H1 (cell line): ENCODE measurements at places on chromosomes 4 and X.
A peak's percentile ranks its signal among the peaks of the same experiment; 100 is the strongest.

DNA sequence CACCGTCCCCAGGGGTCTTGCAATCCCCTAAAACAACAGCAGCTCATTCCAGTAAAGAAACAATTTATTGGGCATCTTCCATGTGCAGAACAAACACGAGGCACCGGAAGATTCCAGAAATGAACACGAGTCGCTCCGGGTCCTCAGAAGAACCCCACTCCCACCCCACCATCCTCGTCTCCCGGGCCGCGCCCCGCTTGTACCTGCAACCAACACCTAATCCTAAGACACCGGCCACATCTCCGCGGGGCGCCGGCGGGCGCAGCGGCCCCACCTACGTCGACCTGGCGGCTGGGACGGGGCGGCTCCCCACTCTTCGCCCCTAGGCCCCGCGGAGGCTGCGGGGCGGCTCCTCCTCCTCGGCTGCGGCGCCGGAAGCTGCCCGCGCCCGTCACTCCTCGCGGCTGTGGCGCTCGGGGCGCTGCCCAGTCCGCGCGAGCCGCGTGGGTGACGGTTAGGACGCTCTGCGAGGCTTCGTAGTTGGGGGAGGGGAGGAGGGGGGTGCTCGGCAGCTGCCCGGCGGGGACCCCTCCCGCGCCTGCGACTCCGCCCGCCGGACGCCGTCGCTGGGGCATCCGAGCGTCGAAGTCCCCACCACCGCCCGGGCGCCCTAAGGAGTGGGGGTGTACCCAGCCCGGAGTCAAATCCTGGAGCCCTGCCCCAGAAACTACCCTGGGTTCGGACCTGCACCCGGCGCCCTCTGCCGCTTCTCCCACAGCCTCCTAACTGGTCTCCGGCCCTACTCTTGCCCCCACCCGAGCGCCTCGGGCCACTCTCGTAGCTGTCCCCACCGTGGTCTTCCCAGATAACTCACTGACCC lies at the start of gene CCDC158:
TSS of gene CCDC158 (minus strand) at position 380 of the 820 bp plus-strand sequence. CDS start 17,934 bp downstream, outside the sequence.
- DNase-seq, result no peak

GRCh38 chr4:3524920-3525319 lies 7.3 kb downstream of the LRPAP1 start:
- no peak for DNase-seq

- DNase-seq, result no peak
Observed at GRCh38 chrX:125003746-125004446, 315.8 kb upstream of the TEX13C start.

GRCh38 chr4:29295280-29295679 lies 1424.9 kb upstream of the PCDH7 start:
- no peak for DNase-seq

DNA sequence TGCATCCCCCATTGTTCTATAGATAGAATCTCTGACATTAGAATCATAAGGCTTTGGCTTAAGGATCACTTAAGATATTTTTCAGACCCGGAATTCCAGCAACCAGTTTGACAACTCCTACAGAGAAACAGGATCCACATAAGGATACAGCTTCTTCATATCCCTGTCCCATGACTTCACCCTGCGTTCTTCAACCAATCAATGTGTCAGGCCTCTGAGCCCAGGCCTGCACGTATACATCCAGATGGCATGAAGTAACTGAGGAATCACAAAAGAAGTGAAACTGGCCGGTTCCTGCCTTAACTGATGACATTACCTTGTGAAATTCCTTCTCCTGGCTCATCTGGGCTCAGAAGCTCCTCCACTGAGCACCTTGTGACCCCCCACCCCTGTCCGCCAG lies 85.1 kb downstream of the MFAP3L start:
- DNase-seq, result no peak

GRCh38 chrX:14832586-14832985 lies 40.3 kb downstream of the FANCB start:
- DNase-seq, result no peak

DNA sequence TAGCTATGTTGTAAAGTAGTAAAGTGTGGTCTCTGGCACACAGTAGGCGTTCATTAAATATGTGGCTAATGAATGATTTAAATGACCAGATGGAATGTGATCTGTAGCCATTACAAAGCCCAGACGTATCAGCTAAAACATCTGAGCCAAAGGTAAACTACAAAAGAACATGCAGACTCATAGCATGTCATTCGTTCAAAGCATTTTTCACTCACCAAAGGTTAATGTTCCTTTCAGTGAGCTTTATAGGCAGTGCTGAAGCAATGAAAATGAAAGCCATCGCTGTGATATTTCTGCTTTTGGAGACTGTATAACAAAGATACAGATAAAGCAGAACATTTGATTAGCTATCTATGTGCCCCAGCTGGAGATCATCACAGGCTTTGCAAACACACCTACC lies 50.5 kb downstream of the F9 start:
- no peak for DNase-seq

- DNase-seq, result no peak
Observed at GRCh38 chr4:832536-832935, 6.6 kb upstream of the CPLX1 start.

DNA sequence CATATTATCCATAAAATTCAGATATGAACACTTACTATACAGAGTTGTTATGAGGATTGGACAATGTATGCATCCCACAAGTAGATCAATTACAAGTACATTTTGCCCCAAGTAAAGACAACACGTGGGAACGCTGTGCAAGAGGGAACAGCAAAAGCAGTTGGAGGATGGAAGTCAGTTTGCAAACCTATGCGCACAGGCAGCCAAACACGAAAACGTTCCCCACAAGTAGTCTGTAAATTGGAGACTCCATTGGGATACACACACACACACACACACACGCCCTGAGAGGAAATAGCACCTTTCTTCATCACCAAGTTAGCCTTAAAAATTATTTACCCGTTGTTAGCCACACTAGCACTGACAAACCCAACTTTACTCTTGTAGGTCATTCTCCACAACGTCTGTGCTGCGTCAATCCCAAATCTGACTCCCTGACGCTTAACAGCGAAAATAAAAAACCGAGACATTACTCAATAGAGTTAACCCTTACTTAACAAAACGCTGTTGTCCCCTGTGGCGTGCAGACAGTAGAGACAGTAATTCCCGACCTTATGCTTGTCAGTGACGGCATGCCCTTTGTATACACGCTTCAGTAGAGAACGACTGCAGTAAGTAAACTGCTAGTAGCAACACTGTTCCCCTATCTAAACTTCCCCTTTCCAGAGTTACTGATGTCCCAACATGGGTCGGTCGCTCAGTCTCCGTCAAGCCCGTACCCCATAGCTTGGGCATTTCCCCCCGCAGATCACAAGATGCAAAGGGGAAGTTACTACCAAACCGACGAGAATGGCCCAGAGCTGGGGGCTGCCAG lies 730 bp downstream of the MANBA start:
- DNase-seq, result no peak

GRCh38 chrX:2583194-2584162 lies 82.7 kb upstream of the DHRSX start:
- DNase-seq, result no peak

DNA sequence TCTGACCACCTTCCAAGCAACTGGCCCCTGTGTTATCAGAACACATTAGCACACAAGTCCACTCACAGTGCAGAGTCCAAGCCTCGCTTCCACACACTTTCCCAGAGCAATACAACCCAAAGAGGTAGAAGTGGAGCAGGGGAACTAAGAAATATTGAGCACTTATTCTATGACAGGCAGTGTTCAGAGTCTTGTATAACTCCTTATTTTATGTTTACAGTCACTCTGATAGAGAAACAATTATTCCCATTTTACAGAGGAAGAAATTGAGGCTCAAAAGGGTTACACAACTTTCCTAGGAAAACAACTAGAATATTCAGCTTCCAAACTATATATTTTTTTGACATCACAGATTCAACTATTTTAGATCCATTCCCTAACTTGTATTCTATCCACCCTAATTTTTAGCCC lies 18.3 kb upstream of the TMEM154 start:
- no peak for DNase-seq

GRCh38 chr4:152363086-152363485 lies 172.8 kb downstream of the FBXW7 start:
- DNase-seq, result no peak

DNA sequence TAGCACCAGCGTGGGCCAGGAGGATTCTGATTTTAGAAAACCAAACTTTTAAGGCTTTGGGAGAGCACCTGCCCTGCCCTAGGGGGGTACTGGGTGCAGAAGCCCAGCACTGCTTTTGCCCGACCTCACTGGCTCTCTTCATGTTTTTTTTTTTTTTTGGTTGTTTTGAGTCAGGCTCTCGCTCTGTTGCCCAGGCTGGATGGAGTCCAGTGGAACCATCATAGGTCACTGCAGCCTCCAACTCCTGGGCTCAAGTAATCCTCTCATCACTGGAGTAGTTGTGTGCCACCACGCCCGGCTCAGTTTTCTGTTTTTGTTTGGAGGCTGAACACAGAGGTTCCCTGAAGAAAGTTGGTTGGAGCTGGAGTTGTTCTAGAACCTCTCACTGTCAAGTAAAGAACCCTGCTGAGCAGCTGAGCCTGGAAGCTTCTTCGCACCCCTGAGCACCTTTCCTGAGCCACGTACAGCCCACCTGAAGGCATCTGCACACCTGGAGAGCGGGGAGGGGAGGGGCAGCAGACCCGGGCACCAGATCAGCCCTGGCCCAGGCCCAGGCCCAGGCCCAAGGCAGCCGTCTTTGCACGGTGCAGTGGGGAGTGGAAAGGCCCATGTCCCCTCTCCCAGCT lies 49.5 kb downstream of the SHROOM2 start:
- no peak for DNase-seq

- DNase-seq, result no peak
Observed at GRCh38 chrX:68568136-68568535, 69.3 kb downstream of the YIPF6 start.

DNA sequence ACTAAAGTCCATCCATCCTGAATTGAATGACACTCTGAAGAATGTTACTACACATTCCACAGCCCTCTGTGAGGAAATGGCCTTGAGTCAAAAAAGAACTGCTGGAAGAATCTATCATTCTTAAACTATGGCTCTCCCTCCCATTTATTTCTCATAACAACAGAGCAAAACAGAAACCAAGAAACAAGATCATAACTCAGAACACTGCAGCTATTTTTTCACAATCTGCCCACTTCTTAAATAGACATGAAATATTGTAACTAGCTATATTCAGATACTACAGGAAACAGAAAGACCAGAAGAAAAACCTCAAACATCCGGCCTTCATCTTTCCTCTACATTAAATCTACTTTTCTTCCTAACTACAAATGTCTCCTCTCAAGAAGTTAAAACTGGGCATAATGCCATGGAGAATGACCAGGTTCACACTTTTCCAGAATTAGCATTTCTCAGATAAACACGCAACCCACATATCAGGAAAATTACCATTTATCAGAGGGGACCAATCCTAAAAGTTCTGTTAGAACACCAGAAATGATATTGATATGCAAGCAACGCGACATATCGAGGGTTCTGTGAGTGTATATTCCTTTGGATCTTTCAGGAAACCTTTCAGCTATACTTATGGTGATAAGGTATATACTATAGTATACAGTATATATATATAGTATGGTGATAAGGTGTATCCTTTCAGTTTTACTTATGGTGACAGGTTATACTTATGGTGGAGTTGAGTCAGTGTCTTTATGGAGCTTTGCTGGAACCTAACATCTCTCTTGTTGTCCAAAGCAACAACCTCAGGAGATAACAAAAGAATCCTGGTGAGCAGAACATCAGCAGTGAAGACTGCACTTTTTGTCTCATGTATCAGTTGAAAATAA lies 60.4 kb upstream of the IRF2 start:
- DNase-seq, result no peak

GRCh38 chrX:151177141-151178027 lies 1.0 kb downstream of the GPR50 start:
- peak; percentile 66 for DNase-seq

DNA sequence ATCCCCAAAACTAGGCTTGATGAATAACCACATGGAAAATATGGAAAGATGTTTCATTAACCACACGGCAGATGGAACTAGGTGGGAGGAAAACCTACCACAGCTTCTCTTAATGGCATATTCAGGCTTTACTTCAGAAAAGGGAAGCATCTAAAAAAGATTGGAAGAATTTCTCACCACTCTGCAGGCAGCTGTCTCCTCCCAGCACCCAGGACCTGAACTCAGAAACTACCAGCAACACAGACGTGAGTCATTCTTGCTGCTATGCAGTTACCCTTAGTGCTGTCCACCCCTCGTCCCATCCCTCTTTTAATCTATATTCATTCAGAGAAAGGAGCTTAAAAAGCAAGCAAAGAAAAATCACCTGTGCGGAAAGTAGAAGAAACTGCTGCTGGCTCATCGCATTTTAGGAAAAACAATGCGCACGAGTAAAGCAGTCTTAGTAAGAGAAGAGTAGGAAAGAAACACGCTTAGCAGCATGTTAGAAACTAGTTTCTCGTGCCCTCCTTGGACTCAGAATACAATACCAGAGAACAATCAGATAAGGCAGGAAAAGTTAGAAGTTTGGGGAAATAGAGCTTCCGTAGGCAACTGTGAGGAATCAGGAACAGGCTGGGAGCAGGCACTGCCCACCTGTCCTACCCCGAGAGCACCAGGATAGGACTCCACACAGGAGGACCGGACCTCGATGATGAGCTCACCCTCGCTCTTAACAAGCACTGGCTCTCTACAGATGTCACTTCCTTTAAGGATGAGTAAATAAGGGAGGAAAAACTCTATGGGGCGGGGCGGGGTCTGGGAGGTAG lies 48.1 kb upstream of the ENPP6 start:
- peak; percentile 40 for DNase-seq

DNA sequence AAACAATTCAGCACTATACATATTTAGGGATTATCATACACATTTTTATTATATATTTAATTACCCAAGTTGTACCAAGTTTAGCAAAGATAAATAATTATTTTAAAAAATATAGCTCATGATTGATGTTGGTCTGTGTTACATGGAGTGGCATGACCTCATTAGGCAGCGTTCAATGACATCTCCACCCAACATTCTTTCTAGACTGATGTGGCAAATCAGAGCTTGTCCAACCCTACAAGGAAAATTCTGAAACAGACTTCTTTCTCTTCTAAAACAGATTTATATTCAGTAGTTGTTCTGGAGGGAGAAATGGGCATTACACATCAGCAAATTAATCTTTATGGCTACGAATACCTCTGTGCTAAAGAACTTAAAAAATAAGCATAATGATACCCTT lies 189.7 kb downstream of the PDGFC start:
- DNase-seq, result no peak

GRCh38 chrX:107669885-107670628 lies 41.7 kb downstream of the PRPS1 start:
- no peak for DNase-seq
